CD4-positive, alpha-beta T cell treated with Interferon gamma for 1 hour (primary cell): ENCODE measurements at places on chromosomes 4 and X.

- no peak for DNase-seq
Measured at GRCh38 chr4:153592064-153592463, 92.0 kb upstream of the TLR2 start.

DNA sequence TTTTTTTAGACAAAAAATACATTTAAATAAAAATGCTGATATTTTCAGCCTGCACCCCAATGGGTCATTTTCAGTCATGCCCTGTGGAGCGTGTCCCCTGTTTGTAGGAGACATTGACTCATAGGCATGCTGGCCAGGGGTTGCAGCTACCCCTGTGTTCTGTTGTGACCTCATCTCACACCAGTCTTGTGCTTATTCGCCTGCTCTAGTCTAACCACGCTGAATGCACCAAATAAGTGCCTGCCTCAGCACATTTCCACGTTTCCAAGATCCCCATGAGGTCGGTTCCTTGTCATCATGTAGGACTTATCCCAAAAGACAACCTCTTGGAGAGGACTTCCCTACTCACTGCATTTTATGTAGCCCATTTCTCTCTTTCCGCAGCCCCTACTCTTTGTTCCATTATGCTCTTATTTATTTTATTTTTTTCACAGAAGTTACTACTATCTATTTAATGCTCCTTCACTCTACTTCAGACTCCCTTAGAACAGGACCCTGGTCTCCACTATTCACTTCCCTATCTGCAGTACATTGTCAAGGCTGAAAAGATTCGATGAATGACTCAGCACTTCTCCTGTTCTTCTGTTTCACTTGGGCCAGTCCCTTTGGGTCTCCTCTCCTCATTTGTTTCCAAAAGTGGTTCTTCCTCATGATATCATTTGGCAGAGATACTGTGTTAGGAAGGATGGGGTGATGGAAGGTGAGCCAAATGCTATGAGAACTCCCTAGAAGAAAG, 109.7 kb downstream of the MSL3 start:
- no peak for DNase-seq

- no peak for DNase-seq
Measured at GRCh38 chr4:141654098-141654497, 17.7 kb downstream of the IL15 start.

DNA sequence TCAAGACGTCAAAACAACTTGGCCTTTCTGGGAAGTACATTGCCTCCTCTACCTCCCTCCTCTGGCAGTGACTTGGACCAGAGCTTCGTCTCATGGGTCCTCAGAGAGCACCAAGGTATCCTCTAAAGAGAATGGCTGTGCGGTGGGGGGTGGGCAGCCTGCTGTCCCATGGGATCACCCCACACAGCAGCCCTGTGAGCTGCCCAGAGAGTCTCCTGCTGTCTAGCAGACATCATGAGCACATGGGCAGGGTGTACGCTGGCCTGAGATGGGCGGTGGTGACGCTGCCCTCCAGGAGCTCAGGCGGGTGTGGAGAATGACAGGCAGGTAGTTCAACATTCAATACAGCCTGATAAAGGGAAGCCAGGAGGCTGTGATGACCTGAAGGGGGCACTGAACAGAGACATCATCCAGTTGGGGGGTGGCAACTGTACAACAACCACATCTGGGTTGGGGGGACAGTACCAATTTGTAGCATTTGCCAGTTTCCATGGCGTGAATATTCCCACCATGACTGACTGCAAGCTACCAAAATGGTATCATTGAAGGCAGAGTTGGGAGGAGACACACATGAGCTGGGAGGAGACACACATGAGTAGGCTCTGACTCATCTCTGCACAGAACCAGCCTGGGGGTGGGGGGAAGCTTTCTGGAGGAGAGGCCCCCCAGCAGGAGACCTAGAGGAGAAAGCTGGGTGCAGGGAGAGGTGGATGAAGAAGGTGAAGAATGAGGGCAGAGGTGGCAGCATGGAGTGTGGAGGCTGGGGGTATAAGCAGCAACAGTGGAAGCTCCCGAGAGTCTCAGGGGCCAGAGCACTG, 35.9 kb downstream of the C4orf50 start:
- DNase-seq = no peak

- no peak for DNase-seq
Measured at GRCh38 chrX:118225711-118226428, 109.3 kb upstream of the KLHL13 start.

DNA sequence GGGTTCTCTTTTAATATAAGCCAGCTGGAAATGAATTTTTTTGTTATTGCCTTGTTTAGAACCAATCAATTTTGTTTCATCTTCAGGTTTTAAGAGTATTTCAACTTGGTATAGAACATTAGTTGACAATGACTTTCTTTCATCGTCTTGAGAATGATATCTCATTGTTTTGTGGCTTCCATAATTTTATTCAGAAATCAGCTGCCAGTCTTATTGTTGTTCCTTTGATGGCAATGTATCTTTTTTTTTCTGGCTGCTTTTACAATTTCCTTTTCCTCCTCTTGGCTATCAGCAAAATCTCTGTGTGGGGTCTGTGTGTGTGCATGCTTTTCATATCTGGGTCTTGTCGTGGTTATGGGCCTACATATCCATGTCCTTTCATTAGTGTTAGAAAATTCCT, 1536.4 kb upstream of the TENM3 start:
- DNase-seq = no peak
